ENCODE measurements at places on chromosomes 5 and 9.
A peak's percentile ranks its signal among the peaks of the same experiment; 100 is the strongest.

- peak; percentile 64 for DNase-seq
These were observed 11.8 kb downstream of the ADAMTSL1 start for GRCh38 chr9:18485714-18486113.

- no peak for DNase-seq
These were observed 19.9 kb upstream of the SVEP1 start for GRCh38 chr9:110599468-110599867.

- peak; percentile 69 for DNase-seq
These were observed 295.0 kb downstream of the ADAMTS6 start for GRCh38 chr5:65186646-65187227.

DNA sequence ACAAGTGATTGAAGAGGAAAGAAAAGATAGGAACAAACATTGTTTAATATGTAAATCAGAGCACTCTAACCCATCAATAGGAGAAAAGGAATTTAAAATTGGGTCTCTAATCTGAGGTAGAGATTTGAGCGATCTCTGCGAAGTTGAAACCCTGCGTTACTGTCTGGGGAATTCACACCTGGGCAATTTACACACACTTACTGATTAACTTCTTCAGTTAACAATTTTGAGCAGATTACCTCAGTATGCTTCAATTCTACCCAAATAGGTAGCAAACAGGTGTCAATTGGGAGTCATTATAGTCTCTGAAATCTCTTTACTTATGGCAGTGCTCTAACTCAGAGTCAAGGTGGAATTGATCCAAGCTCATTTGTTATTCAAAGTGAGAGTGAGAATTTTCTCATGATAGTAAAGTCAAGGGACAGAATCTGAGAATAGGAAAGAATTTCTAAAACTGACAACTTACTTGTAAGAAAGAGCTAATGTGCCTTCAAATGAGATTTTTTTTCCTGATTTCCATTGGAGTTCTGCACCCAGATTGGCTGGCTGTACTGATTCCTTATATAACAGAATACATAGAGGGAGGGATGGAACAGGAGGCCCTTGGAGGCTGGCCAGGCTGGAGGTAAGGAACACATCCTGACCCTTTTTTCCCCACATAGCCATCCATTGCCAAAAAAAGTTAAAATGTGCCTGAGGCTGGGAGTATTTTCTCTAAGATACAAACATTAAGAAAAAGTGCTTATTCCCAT is 27.1 kb upstream of the IFNA14 start:
- no peak for DNase-seq

- DNase-seq: no peak
These were observed 68.2 kb downstream of the FAM114A2 start for GRCh38 chr5:153970496-153970895.

Measured in fibroblast of skin of back (primary cell).